Liver (tissue), 10 donors: ENCODE measurements at places on chromosomes 3 and 15. TPM values are rescaled to one million over a fixed set of nuclear protein-coding genes. Genes with fewer than 3 reads are reported as not detected.

- H3K4me1 ChIP-seq, result no peaks in the 10 kb centered on the region
- no peaks in the 10 kb centered on the region for H3K36me3 ChIP-seq
- H3K4me3 ChIP-seq, result no peak overlapping the region
- DNase-seq, result no peak
- no peak overlapping the region for H3K27ac ChIP-seq
These were observed 20.5 kb downstream of the RBPMS2 start for GRCh38 chr15:64754663-64755426.

DNA sequence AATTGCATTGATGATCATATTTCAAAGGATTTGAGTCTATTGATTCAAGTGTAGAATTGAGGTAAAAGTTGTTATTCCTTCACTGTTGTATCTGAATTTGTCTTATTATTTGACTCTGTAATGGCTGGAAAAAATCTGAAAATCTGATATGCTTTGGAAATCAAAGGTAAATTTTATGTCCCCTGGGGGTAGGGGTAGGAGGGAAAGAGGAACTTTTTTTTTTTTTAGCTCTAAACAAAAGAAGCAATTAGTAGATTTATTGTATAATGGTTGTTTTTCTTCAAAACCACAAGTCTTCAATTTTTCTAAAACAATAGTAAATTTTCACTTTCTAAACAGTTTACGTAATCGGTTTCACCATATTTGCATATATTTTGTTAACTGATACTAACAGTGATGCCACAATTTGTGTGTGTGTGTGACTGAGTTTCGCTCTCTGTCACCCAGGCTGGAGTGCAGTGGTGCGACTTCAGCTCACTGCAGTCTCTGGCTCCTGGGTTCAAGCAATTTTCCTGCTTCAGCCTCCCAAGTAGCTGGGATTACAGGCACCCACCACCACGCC is 91.7 kb upstream of the GOLGA6L4 start:
- H3K27ac ChIP-seq, result no peak overlapping the region
- H3K4me3 ChIP-seq, result no peak overlapping the region
- H3K36me3 ChIP-seq, result no peaks in the 10 kb centered on the region
- no peaks in the 10 kb centered on the region for H3K27me3 ChIP-seq

MCCC1 gene
- polyA plus RNA-seq, result 34.2 TPM

NDN gene
- 3.2 TPM for polyA plus RNA-seq

DNA sequence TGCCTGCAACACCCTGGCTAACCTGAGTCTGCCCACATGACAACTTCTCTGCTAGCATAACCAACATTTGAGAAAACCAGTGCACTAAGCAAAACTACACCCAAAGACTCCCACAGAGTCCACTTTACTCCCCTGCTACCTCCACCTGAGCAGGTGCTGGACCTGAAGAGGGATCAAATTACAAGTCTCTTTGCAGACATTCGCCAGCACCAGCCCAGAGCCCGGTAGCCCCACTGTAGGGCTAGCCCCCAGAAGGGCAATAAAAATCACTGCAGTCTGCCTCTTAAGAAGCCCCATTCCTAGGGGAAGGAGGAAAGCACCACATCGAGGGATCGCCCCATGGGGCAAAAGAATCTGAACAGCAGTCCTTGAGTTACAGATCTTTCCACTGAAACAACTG is 472.2 kb downstream of the GRM7 start:
- H3K4me3 ChIP-seq, result no peak overlapping the region
- H3K27ac ChIP-seq, result no peak overlapping the region
- H3K36me3 ChIP-seq, result no peaks in the 10 kb centered on the region
- no peak for DNase-seq
- no peaks in the 10 kb centered on the region for H3K4me1 ChIP-seq

- H3K27me3 ChIP-seq, result no peaks in the 10 kb centered on the region
- DNase-seq, result no peak
- H3K4me3 ChIP-seq, result no peak overlapping the region
- peaks cover 27% of the 10 kb centered on the region for H3K4me1 ChIP-seq
These were observed 217.9 kb downstream of the THSD4 start for GRCh38 chr15:71333136-71333700.

SOX14 gene
- not detected for polyA plus RNA-seq

MCTP2 gene
- 0.64 TPM for polyA plus RNA-seq

GRCh38 chr15:91947683-91948608 is 94.4 kb downstream of the SLCO3A1 start:
- no peak overlapping the region for H3K4me3 ChIP-seq
- H3K27ac ChIP-seq, result peak overlapping the region; percentile 22
- H3K4me1 ChIP-seq, result peaks cover 5% of the 10 kb centered on the region
- DNase-seq, result no peak
- no peaks in the 10 kb centered on the region for H3K27me3 ChIP-seq

- DNase-seq, result no peak
- no peak overlapping the region for H3K4me3 ChIP-seq
- H3K36me3 ChIP-seq, result no peaks in the 10 kb centered on the region
- H3K27me3 ChIP-seq, result peaks cover 18% of the 10 kb centered on the region
These were observed 81.0 kb upstream of the BNC1 start for GRCh38 chr15:83365370-83365938.

NEO1 gene
- polyA plus RNA-seq, result 5.9 TPM

DNA sequence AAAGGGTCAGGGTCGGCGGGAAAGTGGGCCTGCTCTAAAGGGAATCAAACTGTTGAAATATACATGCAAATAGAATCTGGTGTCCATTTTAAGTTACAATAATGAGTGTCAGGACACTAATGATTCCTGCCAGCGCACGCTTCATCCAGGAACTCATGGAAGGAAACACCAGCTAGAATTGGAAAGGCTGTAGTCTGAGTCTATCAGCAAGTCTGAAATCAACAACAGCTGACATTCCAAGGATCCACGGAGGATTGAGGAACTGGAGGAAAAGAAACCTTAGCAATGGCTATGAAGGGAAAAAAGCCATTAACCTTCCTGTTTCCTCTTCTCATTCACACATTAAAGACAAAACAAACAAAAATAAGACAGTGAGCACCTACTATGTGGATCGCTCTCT is 1063.1 kb downstream of the NTRK3 start:
- no peak overlapping the region for H3K27ac ChIP-seq
- H3K4me3 ChIP-seq, result no peak overlapping the region
- H3K4me1 ChIP-seq, result no peaks in the 10 kb centered on the region
- no peaks in the 10 kb centered on the region for H3K36me3 ChIP-seq

ATP13A5 gene
- polyA plus RNA-seq, result 0.21 TPM
